ENCODE measurements at places on chromosomes 12 and 14.

- DNase-seq, result no peak
Measured at GRCh38 chr12:23707270-23707669, 242.2 kb downstream of the SOX5 start.

DNA sequence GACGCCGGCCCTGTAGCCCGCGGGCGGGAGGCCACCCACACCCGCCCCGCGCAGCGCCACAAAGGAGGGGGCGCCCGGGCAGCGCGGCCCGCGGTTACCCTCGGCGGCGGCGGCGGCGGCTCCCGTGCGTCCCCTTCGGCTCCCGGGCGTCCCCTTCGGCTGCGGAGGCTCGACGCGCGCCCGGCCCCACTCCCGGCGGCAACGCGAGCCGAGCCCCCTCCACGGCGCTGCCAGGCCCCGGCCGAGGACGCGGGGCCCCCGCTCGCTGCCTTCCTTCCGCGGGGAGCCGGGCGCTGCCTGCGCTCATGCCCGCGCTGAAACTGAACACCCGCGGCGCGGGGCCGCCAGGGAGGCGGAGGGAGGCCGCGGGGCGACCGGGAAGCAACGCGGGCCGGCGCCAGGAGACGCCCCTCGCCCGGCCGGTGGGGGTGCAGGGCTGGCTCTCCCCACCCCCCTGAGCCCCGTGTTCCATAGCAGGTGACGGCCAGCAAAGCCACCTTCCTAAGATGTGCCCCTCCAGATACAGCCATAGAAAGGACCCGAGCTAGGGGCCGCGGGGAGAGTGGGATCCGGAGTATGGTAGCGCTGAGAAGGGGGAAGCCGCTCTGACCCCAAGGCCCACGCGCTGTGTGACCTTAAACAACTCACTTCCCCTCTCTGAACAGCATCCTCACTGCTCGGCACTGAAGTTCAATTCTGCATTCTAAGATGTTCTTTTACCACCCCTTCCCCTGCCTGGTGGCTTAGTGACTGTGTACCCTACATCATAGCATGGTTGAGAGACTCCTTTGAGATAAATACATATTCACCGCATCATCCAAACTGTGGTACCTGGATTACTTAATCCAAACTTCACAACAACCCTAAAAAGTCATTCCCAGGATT lies 42.8 kb downstream of the KDM2B start:
- DNase-seq, result no peak

DNA sequence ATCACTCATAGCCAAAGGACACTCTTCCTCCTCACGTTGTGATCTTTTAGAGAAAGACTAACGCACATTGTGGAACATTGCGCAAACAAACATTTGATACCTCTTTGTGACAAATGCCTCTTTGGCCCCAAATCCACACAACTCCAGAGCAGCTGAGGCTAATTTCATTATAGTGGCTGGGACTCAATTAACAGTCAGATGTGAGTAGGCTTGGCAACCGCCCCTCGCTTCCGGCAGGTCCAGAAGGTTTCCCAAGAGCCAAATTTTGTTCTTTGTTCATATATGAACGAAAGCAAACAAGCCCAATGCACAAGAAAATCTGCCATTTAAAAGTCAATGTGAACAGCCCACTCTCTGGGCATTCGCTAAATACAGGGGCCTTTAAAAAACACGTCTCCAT lies 273.9 kb downstream of the GLT1D1 start:
- DNase-seq, result no peak

GRCh38 chr12:121366063-121366459 lies 13.8 kb upstream of the ANAPC5 start:
- no peak for DNase-seq

GRCh38 chr12:120079411-120080400 lies 36.8 kb downstream of the RAB35 start:
- no peak for DNase-seq

- peak; percentile 46 for DNase-seq
Measured at GRCh38 chr12:63802012-63802608, 22.4 kb downstream of the RXYLT1 start.
